CD4-positive, alpha-beta memory T cell (primary cell): ENCODE measurements at places on chromosomes 16 and 17. TPM values are rescaled to one million over a fixed set of nuclear protein-coding genes. Genes with fewer than 3 reads are reported as not detected.
A peak's percentile ranks its signal among the peaks of the same experiment; 100 is the strongest.

KLHDC4 gene
- 90.0 TPM for total RNA-seq

MYH11 gene
- total RNA-seq: not detected

GNAO1 gene
- 10.5 TPM for total RNA-seq

DNA sequence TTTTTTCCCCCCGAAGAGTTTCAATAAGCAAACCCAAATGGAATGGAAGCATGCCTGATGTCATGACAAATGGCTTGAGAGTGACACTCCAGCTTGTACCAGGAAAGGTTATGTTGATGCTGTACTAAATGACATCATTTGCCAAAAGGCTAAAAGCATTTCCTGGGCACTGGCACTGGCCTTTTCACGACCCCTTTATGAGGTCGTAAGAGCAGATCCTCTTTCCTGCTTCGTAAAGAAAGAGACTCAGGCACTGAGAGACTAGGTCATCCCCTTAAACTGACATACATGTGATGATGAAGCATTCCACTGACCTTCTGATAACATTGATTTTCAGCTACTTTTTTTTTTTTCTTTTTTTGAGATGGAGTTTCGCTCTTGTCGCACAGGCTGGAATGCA is 30.5 kb downstream of the CEP295NL start:
- no peaks in the 10 kb centered on the region for H3K4me1 ChIP-seq
- no peak overlapping the region for H3K27ac ChIP-seq
- no peaks in the 10 kb centered on the region for H3K27me3 ChIP-seq
- no peak for DNase-seq

DNA sequence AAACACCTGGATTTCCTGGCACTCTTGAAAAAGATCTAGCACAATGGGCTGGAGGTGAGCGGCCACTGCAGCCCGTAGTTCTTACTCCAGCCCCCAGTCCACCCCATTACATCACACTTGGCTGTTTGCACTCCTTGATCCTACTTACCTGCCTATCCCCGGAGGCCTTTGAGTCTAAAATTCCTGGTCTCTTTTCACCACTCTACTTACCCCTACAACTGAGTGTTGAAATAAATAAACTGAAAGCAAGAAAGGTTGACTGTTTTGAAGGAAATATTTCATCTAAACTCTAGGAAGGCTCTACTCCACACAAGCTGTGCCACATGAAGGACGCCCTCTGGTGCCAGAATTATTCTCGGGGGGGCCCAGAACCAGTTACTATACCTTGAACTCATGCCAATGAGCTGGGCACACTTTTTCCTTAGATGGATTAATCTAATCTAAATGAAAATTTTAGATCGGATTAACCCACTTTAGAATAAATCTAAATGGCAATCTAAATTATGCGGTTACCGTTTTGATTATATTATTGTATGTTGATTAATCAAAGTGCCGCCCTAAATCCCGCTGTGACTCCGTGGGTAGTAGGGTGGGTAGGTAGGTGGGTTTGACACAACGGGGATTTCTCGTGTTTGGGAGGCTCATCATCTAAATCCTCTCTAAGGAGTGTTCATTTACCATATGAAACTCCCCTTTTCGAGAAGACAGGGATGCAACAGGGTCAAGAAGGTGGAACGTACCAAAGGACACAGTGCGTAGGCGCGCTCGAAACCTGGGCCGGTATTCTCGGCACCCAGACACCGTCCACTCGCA is 651 bp upstream of the EIF1 start:
- H3K4me1 ChIP-seq: peaks cover 36% of the 10 kb centered on the region
- DNase-seq: no peak
- peak overlapping the region; percentile 37 for H3K4me3 ChIP-seq
- H3K27ac ChIP-seq: peak overlapping the region; percentile 99
- H3K36me3 ChIP-seq: peaks cover 37% of the 10 kb centered on the region
- H3K27me3 ChIP-seq: no peaks in the 10 kb centered on the region

DNA sequence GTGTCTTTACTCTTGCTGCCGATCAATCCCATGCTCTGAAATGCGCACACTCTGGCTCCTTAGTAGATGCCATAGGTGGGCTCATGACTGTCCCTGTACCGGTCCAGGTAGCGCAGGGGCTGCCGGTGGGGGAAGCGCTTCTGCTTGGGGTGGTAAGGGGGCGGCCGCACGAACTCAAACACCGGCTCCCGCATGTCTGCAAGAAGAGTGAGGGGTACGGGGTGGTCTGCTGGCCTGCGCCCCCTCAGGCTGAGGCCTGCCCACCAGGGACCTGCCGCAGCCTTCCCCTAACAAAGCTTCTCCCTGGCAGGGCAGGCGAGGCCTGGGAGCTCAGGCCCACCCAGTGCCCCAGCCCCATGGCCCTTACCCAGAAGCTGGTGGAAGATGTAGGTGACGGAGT is 2.0 kb upstream of the TRIM65 start:
- peaks cover 34% of the 10 kb centered on the region for H3K4me1 ChIP-seq
- H3K27ac ChIP-seq: no peak overlapping the region
- H3K4me3 ChIP-seq: no peak overlapping the region
- no peak for DNase-seq

- no peaks in the 10 kb centered on the region for H3K27me3 ChIP-seq
- H3K4me1 ChIP-seq: no peaks in the 10 kb centered on the region
- no peak overlapping the region for H3K27ac ChIP-seq
- H3K36me3 ChIP-seq: peaks cover 79% of the 10 kb centered on the region
Observed at GRCh38 chr17:45270828-45271418, 9.0 kb upstream of the SPATA32 start.

DNA sequence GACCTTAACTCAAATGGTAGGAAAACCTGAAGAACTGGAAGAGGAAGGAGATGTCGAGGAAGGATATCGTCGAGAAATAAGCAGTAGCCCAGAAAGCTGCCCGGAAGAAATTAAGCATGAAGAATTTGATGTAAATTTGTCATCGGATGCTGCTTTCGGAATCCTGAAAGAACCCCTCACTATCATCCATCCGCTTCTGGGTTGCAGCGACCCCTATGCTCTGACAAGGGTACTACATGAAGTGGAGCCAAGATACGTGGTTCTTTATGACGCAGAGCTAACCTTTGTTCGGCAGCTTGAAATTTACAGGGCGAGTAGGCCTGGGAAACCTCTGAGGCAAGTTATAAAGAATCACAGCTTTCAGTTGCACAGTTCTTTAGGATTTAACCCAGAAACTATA is 15.5 kb downstream of the ERCC4 start:
- H3K4me3 ChIP-seq: no peak overlapping the region
- H3K4me1 ChIP-seq: no peaks in the 10 kb centered on the region
- no peak overlapping the region for H3K27ac ChIP-seq
- peaks cover 6% of the 10 kb centered on the region for H3K36me3 ChIP-seq
- no peaks in the 10 kb centered on the region for H3K27me3 ChIP-seq
